Naive thymus-derived CD4-positive, alpha-beta T cell (primary cell): ENCODE measurements at places on chromosomes 5 and 9. TPM values are rescaled to one million over a fixed set of nuclear protein-coding genes. Genes with fewer than 3 reads are reported as not detected.

SLC6A3 gene
- total RNA-seq: 0.07 TPM in 1 of 2 replicates, not detected in the other

SLC25A25 gene
- total RNA-seq: 12.6 and 14.4 TPM in 2 replicates

C5orf46 gene
- not detected for total RNA-seq

SGCD gene
- 0.32 TPM for total RNA-seq

SLC45A2 gene
- total RNA-seq: 0.17 TPM in 1 of 2 replicates, not detected in the other

- DNase-seq: no peak
Measured at GRCh38 chr9:127449332-127449966, 1.8 kb downstream of the RPL12 start.

GRCh38 chr5:95842854-95843544 lies 20.5 kb upstream of the GLRX start:
- peak; percentile 44 for DNase-seq

DNA sequence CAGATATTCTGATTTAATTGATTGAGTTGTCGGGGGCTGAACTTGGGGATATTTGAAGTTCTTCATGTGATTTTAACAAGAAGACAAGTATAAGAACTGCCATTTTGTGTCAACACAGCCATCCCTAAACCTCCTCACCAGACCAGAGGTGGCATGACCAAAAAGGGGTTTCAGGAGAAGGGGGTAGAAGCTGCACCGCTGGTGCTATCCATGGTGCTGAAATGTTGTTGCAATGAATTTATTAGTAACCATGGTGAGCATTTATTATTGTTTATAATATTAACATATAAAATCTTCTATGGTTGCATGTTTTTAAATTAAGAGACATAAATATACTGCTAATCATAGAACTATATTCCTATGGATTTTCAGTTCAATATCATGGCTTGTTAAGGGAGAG lies 72.3 kb downstream of the GNA14 start:
- peak; percentile 10 for DNase-seq

GRCh38 chr9:129733632-129733953 lies 19.2 kb downstream of the PTGES start:
- no peak for DNase-seq

DNA sequence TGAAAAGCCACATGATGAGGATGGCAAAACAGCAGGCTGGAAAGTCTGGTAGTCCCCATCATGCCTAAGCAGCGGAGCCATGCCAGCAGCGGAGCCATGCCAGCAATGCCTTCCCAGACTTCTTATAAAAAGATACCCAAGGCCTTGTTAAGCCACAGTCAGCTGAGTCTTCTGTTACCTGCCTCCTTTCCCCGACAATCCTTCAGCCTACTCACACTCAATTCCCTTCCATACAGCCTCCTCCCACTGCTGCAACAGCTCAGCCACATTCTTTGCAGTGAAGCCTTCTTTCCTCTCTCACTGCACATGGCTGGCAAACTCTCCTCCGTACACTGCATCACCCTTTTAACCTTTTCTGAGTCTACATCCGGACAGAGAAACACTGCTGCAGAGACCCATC lies 114.9 kb downstream of the AUH start:
- no peak for DNase-seq

DNA sequence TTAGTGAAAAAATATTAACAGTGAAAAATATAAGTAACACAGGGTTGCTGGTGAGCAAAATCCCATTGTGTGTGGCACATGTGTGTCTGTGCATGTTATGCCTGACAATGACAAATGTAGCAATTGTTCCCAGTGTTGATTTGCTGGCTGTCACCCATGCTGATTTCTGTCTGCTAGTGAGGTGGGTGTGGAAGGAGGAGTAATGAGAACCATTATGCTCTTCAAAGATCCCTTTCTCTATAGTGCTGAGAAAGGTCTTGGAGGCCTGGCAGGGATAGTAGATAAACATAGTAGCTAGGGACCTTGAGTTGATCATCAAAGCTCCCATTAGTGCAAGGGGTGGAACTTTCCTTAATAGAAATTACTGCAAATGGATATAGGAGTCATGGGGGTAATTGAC lies 152.5 kb upstream of the CLINT1 start:
- DNase-seq: no peak

DNA sequence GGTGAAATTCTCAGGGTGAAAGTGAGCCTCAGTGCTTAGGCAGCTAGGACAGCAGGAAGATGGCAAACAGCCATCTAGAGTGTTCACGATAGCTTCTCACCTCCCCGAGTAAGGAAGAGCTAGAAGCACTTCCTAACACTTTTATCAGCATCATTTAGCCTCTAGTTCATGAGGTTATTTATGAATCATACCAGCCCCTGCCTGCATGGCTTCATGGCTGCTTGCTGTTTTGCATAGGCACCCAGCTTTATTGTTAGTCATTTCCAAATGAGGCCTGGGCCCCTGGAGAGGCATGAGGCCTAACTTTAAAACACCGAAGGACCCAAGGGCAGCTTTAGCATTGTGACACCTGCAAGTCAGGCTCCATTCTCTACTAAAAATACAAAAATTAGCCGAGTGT lies 134.9 kb upstream of the PANK3 start:
- DNase-seq: no peak

DNA sequence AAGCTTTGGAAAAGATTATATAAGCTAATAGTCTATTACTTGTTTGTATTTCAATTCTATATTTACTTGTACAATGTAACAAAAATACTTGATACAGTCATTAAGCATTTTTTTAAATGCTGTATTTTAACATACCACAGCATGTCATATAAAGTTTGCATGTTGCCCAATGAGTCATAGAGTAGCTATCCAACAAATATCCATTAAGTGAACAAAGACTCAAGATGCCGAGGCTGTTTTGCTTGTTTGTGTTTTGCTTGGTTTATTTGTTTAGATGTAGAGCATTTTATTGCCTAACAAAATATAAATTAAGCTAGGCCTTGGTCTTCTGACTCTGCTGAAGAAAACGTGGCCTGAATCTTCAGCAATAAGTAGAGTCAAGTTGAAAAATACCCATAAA lies 1584.3 kb upstream of the NUDT12 start:
- no peak for DNase-seq

DNA sequence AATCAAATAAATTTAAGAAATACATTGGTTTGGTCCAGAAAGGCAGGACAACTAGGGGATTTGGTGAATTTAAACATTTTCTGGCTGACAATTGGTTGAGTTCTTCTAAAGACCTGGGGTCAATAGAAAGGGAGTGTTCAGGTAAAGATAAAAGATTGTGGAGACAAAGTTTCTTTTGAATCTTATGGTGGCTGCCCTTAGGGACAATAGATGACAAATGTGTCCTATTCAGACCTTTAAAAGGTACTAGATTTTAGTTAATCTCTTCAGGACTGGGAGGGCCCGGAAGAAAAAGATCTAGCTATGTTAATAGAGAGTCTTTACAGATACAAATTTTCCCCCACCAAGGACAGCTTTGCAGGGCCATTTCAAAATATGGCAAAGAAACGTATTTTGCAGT lies 35.9 kb downstream of the PLEKHG4B start:
- no peak for DNase-seq

GRCh38 chr9:278651-279050 lies 64.0 kb downstream of the DOCK8 start:
- DNase-seq: peak; percentile 24

GRCh38 chr5:57717555-57717954 lies 234.9 kb upstream of the ACTBL2 start:
- DNase-seq: no peak

DNA sequence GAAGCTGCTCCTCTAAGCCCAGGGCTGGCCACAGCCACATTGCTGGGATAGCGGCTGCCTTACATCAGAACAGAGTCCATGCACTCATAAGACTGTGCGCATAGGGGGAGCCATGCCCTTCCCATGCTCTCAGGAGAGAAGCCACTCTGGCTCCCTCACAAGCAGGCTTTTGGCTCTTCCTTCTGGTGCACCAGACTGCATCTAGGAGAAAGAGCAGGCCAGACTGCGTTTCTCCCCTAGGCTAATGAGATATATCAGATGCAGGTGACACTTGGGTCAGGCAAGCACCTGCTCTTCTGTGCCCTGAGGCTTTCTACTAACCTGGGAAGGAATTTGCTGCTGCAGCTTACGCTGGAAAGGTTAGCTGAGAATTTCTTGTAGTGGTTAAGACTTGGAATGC lies 43.2 kb upstream of the BRINP1 start:
- DNase-seq: no peak

- DNase-seq: no peak
Measured at GRCh38 chr5:81417052-81417451, 23.1 kb upstream of the ACOT12 start.

GRCh38 chr9:80794197-80794596 lies 895.1 kb downstream of the TLE1 start:
- DNase-seq: no peak

DNA sequence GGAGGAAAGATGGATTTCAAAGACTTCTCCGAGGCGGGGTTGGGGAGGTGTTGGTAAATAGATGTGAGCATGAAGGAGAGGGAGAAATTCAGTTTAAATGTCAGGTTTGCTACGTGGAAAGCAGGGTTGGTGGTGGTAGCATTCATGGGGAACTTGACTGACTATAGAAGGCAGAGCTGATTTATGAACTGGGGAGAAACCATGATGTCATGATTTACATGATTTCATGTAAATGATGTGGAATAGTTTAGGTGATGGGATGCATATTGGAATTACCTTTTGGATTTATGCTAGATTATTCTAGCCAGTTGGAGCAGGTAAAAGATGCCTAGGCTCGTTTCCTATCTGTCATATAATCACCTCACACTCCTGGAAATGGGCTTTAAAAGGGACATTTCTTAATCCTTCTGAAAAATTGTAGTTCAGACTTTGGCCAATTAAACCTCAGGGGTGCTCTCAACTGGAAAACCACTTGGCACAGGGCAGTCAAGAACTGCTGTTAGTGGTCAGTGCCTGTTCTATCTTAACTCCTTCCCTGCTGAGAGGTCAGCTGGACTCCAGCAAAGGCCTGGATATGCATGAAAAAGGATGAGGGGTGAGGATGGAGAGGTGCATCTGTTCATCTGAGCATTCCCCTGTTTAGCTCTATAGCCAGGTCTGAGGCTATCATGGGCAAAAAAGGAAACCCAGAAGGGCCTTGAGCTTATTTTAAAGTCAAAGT lies 50.1 kb upstream of the BASP1 start:
- DNase-seq: no peak

GRCh38 chr5:102139029-102139428 lies 157.1 kb downstream of the SLCO4C1 start:
- no peak for DNase-seq

- DNase-seq: no peak
Measured at GRCh38 chr9:82531795-82532194, 531.1 kb downstream of the RASEF start.

GRCh38 chr5:72179816-72180440 lies 72.7 kb downstream of the MAP1B start:
- no peak for DNase-seq
